ENCODE measurements at places on chromosomes 3 and 15.

DNA sequence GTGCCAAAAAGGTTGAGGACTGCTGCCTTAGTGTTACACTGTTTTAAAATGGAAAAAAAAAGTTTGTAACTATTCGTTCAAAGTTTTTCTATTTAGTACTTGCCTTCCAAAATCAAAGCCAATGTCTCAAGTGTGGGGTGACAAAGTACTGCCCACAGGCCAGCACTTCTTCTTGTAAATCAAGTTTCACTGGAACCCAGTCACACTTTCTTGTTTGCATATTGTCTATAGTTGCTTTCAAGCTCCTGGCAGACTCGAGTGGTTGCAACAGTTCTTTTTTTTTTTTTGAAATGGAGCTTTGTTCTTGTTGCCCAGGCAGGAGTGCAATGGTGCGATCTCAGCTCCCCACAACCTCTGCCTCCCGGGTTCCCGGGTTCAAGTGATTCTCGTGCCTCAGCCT lies 75.3 kb upstream of the RPL35A start:
- no peak for DNase-seq

GRCh38 chr15:44666210-44667038 lies 3.0 kb upstream of the SPG11 start:
- no peak for DNase-seq

- no peak for DNase-seq
These were observed 9.0 kb upstream of the ILDR1 start for GRCh38 chr3:122031123-122031468.

GRCh38 chr15:31605467-31605931 lies 278.9 kb downstream of the KLF13 start:
- DNase-seq, result no peak

DNA sequence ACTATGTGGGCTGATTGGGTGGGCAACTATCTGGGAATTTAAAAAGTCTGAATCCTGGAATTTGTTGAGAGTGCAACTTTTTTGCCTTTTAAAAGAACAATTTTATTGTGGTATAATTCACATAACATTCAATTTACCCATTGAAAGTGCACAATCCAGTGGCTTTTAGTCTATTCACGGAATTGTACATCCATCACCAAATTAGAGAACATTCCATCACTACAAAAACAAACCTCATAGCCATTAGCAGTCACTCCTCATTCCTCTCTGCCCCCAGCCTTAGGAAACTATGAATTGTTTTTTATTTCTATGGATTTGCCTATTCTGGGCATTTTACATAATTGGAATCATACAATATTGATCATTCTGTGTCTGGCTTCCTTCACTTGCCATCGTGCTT lies 101.8 kb upstream of the ALDH1A3 start:
- DNase-seq, result no peak

DNA sequence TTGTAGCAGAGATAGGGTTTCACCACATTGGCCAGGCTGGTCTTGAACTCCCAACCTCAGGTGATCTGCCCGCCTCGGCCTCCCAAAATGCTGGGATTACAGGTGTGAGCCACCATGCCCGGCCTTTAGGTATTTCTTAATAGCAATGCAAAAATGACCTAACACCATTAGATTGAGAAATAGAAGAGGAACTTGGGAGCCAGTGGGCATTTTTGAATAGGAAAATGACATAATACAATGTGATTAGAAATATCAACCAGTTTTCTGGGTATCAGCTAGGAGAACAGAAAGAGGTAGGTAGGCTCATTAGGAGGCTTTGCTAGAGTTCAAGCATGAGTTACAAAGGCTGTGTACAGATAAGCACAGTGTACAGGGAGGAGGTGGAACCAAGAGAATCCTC lies 101.8 kb upstream of the TBC1D5 start:
- DNase-seq, result no peak

DNA sequence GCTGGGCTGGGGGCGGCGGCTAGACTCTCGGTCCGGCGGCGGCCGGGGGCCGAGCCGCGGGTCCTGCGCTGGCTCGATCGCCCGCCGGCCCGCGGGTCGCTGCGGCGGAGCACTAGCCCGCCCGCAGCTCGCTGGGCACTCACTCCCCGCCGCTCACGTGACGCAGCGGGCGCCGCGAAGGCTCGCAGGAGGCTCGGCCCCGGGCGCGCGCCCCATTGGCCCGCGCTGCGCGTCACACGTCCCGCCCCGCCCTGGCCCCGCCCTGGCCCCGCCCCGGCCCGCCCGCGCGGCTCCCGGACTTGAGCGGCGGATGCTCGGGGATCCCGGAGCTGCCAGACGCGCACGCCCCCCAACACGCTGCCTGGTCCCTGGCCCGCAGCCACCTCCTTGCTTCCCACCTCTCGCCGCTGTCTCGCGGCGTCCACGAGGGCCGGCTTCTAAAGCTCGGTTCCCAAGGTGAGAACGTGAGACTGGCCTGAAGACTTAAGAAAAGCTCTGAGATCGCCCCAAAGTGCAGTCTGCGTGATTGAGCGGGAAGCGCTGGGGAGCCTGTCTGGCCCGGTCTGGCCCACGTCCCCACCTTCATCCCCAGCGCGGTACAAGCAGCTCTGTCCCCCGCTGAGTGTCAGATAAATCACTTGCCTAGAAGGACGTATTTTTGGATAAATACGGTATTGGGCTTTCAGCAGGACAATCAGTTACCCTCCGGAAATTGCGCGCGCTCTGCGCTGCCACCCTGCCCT lies at the start of gene KLF15:
Gene KLF15 (minus strand): TSS at position 114 of the 743 bp plus-strand sequence. CDS start 4,486 bp downstream, outside the sequence.
- DNase-seq, result peak; percentile 80

- no peak for DNase-seq
These were observed 57.8 kb upstream of the TBC1D5 start for GRCh38 chr3:17800232-17800631.

GRCh38 chr3:99885085-99885484 lies 67.4 kb downstream of the CMSS1 start:
- no peak for DNase-seq

GRCh38 chr3:50454481-50455070 lies 48.9 kb downstream of the CACNA2D2 start:
- no peak for DNase-seq

GRCh38 chr3:21013566-21013965 lies 737.4 kb downstream of the ZNF385D start:
- no peak for DNase-seq

DNA sequence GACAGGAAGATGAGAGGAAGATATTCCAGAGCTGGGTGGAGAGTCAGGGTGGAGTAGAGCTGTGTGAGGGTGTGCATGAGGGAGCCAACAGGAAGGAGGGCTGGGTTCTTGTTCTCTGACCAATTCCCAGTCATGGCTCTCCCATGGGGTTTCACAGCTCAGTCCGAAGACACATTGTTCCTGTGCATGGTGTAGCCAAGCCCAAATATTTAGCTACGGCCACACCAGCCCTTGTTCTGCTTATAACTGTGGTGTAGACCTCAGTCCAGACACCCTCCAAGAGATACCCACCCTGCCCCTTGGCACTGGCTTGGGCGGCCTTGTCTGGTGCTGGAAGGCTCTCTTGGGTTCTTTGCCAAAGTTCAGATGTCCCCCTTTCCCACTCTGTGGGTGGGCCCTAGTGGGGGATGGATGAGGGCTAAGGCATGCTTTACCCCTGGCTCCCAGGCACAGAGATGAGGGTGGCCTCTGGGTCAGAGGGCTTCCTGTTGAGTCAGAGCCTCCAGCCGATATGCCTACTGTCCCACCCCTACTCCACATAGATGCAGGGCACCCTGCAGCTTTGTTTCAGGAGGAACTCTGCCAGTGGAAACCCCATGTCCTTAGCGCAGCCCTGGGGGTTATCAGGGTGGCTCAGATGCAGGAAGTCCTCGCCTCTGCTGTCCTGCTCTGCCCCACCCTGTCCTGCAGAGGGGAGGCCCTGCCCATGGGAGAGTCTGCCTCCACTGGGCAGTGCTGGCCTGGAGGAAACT lies 271.2 kb upstream of the CTDSPL start:
- DNase-seq, result no peak

GRCh38 chr3:47113669-47114365 lies 50.1 kb downstream of the SETD2 start:
- DNase-seq, result no peak

DNA sequence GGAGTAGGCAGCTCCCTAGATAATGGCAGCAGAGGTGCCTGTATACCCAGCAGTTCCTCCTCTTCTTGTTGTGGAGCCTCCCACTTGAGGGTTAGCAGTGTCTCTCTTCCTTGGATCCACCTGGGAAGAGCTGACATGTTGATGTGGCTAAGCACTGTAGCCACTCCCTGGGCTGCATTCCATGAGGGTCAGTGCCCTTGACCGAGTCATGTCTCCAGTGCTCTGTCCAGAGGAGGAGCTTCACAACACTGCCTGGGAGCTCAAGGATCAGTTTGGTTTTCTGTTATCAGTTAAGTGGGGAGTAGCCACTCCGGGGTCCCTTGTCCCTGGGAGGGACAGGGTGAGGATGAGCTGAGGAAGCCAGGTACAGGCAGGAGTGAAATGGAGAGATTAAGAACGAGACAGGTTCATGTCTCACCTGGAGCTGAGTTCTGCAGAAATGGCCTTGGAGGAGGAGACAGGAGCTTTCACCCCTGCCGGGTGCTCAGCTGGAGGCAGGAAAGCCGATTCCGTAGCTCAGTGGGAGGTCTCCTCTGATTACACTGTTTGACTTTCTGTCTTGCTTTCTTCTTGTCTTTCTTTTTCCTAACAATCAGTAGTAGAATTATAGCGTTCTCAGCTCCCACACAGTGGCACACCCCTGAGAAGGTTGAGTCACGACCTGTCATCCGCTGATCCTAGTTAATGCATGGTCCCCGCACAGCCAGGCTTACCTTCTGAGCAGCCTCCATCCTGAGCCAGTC lies 57.9 kb upstream of the SEC22A start:
- DNase-seq, result no peak

DNA sequence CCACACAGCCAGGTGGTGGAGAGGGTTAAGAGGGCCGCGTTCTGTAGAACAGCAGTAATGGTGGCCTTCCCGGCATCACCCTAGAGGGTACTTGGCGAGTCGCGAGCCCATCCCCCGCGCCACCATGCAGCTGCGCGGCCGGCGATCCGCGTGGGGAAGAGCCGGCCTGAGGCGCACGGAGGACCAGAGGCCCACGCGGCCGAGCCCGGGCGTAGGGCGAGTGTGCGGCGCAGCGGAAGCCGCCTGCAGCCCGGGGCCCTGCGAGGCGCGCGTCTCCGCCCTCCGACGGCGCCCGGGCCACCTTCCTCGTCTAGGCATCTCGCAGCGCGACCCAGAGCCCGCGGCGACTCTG lies 423 bp downstream of the TKT start:
- DNase-seq, result peak; percentile 46

DNA sequence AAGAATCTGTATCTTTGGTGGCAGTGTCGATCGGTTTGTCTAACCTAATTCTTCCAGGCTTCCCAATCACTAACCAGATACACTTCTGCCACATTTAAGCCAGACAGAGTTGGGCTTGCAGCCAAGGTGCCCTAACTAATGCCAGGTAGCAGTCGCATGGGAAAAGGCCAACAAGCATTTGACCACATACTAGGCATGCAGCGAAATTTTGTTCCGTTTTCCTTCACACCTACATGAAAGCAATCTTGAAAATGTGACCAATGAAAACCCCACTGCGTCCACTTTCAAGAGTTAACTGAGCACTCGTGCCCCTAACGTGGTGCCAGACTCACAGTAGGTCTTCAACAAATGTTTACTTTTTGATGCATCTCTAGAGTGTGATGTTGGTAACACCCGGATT lies 192.2 kb upstream of the TPM1 start:
- no peak for DNase-seq

DNA sequence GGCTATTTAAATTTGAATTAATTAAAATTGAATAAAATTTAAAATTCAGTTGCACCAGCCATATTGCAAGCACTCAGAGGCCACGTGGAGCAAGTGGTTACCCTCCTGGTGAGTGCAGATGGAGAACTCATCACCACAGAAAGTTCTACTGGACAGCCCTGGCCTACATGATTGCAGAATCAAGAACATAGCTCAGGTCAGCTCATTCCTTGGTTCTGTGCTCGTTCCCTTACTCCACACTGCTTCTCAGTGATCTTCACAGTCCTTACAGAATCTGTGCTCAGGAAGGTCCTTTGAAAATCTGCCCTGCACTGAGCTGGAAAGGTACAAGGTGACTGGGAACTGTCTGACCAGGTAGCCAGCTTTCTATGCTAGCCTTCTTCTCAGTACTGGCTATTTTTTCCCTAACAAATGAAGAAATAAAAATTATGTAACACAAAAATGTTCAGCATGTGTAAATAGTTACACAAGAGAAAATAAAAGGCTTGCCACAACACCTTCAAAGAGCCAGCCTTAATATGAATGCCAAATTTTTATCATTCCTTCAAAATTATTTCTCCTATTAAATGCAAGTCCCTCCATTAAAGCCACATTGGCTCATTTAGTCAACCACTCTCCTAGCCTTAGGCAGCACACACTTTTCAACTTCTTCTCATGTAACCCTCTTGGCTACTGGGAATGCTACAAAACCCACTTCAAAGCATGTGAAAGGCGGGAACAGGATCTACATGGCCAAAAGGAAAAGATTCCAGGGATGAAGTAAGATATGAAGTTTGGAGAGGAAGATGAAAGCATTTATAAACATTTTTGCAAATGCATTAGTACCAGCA lies 326.4 kb upstream of the WNT5A start:
- no peak for DNase-seq

- no peak for DNase-seq
These were observed 5.6 kb downstream of the SLC25A38 start for GRCh38 chr3:39388741-39389248.

DNA sequence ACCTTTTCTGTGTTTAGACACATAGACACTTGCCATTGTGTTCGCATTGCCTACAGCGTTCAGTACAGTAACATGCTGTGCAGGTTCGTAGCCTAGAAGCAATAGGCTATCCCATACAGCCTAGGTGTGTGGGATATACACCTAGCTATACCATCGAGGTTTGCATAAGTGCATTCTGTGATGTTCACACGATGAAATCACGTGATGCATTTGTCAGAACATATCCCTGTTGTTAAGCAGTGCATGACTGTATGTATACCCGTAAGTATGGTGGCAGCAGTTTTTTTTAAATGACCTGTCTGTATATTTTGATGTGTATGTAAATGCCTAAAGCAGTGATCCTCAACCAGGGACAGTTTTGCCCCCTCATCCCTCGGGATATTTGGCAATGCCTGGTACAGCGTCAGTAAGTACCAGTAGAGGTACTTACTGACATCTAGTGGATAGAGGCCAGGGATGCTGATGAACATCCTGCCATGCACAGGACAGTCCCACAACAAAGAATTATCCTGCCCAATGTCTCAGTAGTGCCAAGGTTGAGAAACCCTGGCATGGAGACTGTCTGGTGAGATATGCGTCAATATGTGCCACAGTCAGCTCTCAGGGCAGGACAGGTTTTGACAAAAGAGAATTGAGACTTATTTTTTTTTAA lies 129.1 kb downstream of the HCN4 start:
- DNase-seq, result no peak

GRCh38 chr3:65811086-65811761 lies 227.5 kb downstream of the MAGI1 start:
- DNase-seq, result no peak

DNA sequence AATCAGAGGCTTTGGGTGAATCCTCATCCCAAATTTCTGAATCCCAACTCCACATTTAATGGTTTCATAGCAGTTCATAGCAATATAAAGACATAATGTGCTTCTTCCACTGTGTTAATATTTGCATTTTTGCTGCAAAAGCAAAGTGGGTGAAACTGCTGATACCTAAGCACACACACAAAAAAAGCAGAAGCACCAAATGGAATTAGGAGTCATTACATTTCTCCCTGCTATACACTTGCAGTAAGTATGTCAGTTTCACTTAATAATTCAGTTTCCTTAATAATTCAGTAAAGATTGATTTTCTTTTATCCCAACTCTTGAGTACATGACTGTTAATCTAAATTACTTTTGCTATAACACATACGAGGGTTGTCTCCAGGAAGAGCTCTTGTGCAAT lies 48.9 kb upstream of the ALCAM start:
- DNase-seq, result no peak
